ENCODE measurements at places on chromosomes 5 and 9.

DNA sequence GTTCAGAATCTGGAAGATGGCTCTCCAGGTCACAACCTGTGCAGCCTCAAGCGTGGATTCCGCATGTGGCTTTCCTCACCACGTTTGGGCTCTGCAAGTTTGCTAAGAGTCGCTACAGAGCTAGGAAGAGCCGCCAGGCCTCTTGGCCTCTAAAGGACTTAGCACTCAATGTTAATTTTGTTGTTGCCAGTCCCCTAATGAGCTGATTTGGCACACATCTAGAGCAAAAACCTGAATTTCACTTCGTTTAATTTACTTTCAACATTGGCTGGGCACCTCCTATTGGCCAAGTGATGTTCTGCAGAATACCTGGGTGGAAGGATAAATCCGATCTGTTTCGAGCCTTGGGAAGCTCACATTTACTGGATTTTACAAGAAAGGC lies 65.8 kb upstream of the UNC5A start:
- no peak for DNase-seq

DNA sequence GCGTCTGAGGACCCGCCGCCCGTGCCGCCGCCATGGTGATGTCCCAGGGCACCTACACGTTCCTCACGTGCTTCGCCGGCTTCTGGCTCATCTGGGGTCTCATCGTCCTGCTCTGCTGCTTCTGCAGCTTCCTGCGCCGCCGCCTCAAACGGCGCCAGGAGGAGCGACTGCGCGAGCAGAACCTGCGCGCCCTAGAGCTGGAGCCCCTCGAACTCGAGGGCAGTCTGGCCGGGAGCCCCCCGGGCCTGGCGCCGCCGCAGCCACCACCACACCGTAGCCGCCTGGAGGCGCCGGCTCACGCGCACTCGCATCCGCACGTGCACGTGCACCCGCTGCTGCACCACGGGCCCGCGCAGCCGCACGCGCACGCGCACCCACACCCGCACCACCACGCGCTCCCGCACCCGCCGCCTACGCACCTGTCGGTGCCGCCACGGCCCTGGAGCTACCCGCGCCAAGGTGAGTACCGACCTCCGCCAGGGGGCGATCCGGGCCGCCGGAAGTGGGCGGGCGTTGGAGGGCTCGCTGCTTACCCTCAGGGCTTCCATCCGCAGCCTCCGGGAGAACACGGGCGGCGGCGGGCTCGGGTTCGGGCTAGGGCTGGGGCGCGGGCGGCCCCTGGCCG lies 8.5 kb downstream of the PRR7 start:
- DNase-seq, result peak; percentile 91

GRCh38 chr5:172897481-172898217 lies 61.6 kb upstream of the RPL26L1 start:
- DNase-seq, result peak; percentile 89

DNA sequence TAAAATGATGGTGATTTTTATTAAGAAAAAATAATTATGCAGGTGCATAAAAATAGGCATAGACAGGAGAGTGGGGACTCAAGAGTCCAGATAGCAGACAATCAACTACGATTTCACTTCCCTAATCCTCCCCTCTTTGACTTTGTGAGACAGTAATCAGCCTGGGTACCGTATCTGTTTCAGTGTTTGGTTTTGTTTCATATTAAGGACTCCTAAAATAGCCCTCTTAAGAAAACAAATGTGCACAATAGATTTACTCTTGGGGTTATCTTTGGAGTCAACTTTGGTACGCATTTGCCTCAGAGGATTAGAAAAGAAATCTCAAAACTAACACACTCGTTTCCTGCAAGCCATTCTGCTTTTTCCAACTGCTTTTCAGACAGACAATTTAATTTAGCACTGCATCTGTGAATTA lies 96.3 kb downstream of the ZNF608 start:
- no peak for DNase-seq

DNA sequence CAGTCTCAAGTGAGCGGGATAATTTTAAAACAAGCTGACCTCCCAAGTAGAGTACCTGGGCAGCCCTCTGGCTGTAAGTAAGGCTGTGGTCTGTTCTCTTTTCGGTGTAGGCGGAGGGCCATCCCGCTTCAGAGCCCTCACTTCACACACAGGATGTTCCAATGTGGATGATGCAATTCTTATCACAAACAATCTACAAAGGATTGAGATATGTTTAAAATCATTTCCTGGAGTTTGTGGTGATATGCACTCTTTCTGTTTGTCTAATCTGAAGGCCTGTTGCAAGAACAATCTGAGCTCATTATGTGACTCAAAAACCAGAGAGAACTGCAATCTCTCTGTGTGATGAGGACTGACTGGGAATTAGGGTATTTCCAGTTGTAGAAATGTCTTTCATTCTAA lies 42.5 kb downstream of the ITGA2 start:
- DNase-seq, result no peak

GRCh38 chr9:91681461-91682305 lies 258.1 kb upstream of the NFIL3 start:
- DNase-seq, result peak; percentile 94

DNA sequence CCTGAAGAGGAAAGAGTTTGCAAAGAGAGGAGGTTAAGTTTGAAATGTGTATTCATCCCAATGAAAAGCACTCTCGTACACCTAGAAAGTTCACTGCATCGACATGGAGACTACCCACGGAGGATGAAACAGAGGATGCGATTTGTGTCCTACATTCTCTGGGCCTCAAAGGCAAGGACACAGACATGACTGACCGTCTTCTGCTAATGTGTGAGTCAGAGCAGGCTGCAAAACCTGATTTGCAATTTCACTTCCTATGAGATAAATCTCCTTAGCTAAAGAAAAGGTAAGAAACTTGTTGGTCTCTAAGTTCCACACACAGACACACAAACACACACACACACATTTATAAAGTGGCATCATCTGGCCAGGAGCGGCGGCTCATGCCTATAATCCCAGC lies 98.6 kb downstream of the GNAQ start:
- no peak for DNase-seq
